Hypothalamus (tissue), 51 donors: ENCODE measurements at places on chromosomes 7 and 10.

GRCh38 chr7:109003742-109004141 is 434.1 kb downstream of the DNAJB9 start:
- no peak for DNase-seq

DNA sequence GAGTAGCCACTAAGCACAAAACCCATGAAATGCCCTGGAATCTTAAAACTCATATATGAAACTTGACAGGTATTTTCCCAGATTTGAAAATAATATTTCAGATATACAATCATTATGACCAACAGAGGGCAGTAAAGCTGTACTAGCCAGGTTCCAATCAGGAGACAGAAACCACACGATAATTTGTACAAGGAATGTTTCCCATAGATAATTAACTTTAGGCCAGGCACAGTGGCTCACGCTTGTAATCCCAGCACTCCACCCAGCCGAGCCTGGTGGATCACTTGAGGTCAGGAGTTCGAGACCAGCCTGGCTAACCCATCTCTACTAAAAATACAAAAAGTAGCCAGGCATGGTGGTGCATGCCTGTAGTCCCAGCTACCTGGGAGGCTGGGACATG is 31.0 kb upstream of the NUB1 start:
- DNase-seq, result no peak

DNA sequence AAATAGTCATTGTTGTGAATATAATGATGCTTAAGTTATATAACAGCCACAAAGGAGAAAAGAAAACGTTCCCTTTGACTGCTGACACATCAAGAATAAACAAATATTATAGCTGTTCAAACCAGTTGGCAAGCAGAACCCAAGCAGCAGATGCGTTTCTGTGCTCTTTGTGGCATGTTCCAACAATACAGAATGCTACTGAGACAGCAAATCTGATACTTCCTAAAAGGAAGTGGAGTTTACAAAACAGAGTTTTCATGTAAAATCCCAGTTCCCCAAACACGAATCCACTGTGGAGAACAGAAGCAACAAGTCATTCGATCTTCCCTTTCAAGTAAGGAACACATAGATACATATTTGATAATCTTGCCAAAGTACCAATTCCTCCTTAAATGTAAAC is 170.9 kb upstream of the ASAH2 start:
- no peak for DNase-seq

DNA sequence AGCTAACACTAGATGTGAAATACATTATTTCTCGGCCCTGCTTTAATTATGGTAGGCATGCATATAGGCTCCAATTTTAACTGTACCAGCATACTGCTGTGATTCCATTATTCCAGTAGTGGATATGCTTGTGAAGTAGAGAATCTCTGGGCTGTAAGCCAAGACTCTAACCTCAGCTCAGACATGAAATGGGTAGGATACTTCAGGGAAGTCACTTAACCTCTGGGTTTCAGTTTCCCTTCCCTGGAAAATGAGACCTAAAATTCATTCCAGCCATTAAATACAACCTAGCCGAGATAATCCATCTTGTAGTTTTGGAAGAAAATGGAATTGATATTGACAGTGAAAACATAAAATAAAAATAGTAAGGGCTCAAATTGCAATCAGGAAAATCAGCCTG is 59.6 kb upstream of the TRIL start:
- no peak for DNase-seq

DNA sequence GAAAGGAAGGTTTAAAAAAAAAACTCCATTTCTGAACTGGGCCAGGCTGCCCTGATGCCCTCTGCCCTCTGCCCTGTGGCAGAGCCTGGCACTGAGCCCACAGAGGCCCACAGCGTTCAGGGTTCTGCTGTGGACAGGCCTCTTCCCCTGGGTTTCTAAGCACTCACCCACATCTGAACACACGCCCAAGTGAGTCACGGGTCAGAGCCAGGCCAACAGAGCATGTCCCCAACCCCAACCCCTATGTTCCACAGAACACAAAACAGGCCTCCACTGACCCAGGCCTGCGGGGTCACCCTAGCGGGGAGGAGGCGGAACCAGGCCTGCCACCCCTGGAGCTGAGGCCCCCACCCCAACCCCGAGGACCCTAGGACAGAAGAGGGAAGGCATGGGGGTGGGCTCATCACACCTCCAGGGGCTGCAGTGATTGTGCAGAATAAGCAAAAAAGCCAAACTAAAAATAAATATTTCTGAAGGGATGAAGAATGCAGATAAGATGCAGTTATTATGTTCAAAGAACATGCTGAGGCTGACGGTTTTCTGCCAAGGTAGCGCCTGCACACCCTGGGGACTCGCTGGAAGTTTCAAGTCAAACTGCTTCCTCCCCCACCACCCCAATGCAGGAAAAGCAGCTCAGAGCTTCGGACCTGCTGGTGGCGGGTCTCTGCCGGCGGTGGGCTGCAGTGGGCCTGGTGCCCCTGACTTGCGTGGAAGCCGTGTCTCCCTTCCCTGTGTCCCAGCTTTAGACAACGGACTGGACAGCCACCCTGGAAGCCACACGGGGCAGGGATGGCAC is 5.4 kb downstream of the WDR86 start:
- DNase-seq, result no peak

- DNase-seq, result no peak
Observed at GRCh38 chr10:131858583-131859340, 42.0 kb upstream of the PPP2R2D start.

DNA sequence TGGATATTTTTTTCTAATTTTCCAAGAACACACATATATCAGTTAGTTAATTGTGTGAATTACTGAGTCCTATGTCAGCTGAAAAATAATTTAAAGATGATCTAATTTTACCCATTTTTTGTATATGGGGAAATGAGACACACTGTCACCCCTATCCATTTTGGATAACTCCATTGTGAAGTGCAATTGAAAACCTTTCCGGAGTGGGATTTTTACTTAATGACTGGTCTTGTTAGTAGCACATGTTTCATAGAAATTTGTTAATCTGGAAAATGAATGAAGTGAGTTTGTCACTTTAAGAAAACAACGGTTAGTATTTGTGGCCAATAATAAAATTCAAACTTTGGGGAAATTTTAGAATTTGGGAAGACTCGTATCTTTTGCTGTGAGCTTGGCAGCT is 2.0 kb downstream of the GARS1 start:
- no peak for DNase-seq

- no peak for DNase-seq
Observed at GRCh38 chr7:496528-497295, 22.9 kb downstream of the PDGFA start.

- no peak for DNase-seq
Observed at GRCh38 chr10:126430512-126430911, 42.2 kb upstream of the ADAM12 start.
